Thyroid gland (tissue), 4 donors: ENCODE measurements at places on chromosomes 1 and 21. TPM values are rescaled to one million over a fixed set of nuclear protein-coding genes. Genes with fewer than 3 reads are reported as not detected.

GRCh38 chr1:101290119-101290921, 53.5 kb downstream of the S1PR1 start:
- no peaks in the 10 kb centered on the region for H3K36me3 ChIP-seq
- H3K27me3 ChIP-seq, result no peaks in the 10 kb centered on the region
- no peak overlapping the region for H3K27ac ChIP-seq
- no peak for DNase-seq
- H3K4me3 ChIP-seq, result no peak overlapping the region
- H3K4me1 ChIP-seq, result no peaks in the 10 kb centered on the region

SELENBP1 gene
- 313 TPM for total RNA-seq

SERPINC1 gene
- total RNA-seq, result not detected

DNA sequence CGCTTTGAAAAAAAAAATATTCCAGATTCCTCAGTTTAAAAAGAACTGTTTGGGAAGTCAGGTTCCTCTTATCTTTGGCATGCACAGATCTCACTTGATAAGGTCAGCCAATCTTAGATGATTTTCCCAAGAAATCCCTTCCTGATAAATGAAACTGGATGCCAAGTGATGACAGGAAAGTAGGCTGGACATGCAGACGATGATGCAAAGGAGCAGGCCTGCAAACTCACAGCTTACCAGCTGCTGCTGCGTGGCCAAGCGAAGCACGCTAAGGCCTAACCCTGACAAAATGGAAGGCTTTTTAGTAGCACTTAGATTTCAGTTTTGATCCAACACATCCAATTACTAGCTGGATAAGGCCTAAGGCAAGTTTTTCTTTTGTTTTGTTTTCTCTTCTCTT, 10.1 kb downstream of the TADA1 start:
- peaks cover 13% of the 10 kb centered on the region for H3K36me3 ChIP-seq
- H3K4me1 ChIP-seq, result peaks cover 11% of the 10 kb centered on the region
- no peaks in the 10 kb centered on the region for H3K27me3 ChIP-seq
- no peak for DNase-seq
- H3K27ac ChIP-seq, result no peak overlapping the region

C1orf185 gene
- not detected for total RNA-seq

- no peaks in the 10 kb centered on the region for H3K27me3 ChIP-seq
- no peaks in the 10 kb centered on the region for H3K36me3 ChIP-seq
- DNase-seq, result no peak
- H3K27ac ChIP-seq, result no peak overlapping the region
- peaks cover 26% of the 10 kb centered on the region for H3K4me1 ChIP-seq
Observed at GRCh38 chr1:23575226-23575810, 16.0 kb upstream of the ID3 start.

GRCh38 chr1:200628223-200628881, 7.8 kb upstream of the KIF14 start:
- no peaks in the 10 kb centered on the region for H3K27me3 ChIP-seq
- H3K4me3 ChIP-seq, result no peak overlapping the region
- DNase-seq, result no peak
- H3K36me3 ChIP-seq, result no peaks in the 10 kb centered on the region
